KBM-7 (cell line): ENCODE measurements at places on chromosomes 1 and 21.

DNA sequence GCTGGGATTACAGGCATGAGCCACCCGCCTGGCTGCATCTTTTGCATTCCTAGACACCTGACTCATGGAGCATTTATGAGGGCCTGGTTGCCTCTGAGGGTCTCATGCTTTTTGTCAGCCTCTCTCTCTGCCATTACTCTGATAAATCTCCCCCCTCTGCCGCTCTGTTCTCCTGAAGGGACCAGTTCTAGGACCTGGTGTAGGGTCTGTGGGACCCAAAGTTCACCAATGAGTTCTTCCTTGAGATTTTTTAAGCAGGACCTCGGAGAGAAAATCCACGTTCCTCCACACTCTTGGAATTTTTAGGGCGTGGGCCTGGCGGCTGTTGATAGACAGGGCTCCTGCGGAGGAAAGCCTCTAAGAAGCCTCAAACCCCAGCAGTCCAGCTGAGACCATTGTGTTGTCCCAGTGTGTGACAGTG, 91.9 kb upstream of the ERRFI1 start:
- no peak for DNase-seq

DNA sequence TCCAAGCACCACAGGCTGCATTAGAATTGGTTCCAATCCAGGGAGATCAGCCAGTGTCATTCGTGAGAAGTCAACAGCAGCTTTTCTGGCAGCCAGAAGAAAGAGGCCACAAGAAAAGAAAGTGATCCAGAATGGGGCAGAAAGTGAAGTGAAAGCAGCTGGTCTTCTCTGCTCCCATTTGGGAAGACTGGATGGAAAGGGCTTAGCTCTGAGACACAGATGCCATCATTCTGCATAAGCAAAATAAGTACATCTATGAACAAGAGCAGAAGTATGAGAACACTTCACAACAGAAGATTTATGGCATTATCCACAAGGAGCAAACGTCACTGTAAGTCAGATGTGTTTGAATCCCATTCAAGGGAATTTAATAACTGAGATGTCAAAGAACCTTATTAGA, 326.5 kb upstream of the ESRRG start:
- DNase-seq: no peak

GRCh38 chr1:83746234-83746633, 252.7 kb downstream of the TTLL7 start:
- DNase-seq: no peak

GRCh38 chr1:202701200-202701599, 9.1 kb downstream of the SYT2 start:
- no peak for DNase-seq

DNA sequence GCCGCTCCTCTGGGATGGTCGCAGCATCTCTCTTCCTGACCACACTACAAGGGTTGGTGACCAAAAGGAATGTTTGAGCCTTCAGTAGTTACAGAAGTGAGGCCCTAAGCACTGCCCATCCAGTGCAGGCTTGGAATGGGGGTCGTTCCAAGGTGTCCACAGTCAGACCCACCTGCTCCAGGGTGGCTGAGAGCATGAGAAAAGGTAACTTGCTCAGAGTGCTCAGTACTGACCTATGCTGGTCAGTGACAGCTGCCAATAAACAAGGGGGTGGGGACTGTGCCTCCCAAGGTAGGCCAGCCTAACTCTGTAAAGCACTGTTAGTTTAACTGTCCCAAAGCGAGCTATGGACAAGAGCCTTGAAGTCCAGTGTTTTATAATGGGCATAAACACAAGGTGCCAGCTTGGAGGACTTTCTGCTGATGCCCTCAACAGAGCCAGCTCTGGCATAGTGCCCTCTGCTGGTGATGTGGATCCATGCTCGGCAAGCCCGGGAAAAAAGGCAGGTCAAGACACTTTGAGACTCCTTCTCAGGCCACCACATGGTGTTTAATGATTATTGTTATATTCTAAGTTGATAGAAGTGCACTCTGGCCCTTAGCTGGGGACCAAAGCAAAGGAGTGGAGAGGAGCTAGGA, 78.1 kb upstream of the DNAH14 start:
- DNase-seq: peak; percentile 59

DNA sequence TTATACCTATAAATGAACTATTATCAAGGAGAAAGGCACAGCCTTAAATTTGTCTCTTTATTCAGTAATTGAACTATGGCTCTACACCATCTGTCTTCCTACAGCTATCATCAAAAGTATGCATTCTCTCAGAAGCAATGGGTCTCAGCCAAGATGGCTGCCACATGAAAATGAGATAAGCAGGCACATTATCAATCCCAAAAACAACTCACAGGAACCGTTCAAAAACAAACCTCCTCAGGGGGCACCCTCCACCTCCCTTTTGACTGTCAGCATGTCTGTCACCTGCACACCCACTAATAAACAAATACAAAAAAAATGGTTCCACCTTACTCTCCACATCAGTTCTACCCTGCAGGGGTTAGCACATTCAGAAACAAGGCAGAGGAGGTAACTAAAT, 23.6 kb downstream of the KIAA0319L start:
- no peak for DNase-seq

- no peak for DNase-seq
Observed at GRCh38 chr1:36882536-36883285, 151.6 kb downstream of the GRIK3 start.

DNA sequence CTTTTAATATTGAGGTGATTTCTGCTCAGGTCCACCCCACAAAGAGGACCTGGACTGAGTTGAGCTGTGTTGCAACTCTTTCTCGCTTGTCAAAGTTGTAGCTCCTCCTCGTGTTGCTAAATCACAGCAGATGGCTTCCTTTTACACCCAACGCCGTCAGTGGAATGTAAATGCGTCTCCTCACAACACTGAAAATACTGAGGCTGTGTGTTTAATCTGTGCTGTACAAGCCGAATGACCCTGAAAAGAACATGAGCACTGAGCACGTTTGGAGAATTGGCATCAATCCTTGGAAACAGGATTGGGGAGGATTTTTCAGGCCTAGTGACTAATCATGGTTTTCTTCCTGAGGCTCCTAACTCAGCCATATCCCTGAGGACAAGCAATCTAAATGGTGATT, 196.0 kb downstream of the CRB1 start:
- no peak for DNase-seq

- no peak for DNase-seq
Observed at GRCh38 chr1:69195136-69195535, 372.6 kb upstream of the LRRC7 start.

DNA sequence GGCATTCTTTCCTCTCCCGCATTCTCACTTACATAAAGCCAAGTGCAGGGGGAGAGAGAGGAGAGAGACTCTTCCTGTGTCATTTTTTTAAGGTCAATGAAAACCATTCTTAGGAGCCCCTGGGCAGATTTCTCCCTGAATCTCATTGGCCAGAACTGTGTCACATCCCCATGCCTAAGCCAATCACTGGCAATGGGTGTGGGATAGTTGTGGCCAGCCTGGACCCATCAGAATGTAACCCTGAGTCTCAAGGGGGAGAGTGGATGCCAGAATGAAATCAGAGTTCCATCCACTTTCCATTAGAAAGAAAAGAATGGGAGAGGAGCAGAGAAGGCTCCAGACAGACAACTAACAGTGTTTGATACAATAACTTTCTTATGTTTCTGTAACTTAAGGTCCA, 31.2 kb upstream of the COQ8A start:
- DNase-seq: no peak

DNA sequence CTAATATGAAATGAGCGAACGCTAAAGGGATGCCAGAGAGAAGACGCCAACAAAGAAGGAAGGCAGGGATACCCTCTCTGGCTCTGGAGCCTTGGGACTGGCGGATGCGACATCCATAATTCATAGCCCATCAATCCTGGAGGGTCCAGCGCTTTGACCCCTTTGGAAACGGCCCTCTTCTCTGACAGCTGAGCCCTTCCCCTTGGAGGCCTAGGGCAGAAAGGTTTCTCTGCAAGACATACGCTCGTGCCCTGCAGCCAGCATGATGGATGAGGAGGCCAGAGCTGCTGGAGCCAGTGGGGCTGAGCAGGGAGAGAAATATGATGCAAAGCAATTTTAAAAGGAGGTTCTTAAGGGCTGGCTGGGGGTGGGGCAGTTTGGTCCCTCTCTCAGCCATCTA, 22.2 kb downstream of the OPTC start:
- DNase-seq: no peak

DNA sequence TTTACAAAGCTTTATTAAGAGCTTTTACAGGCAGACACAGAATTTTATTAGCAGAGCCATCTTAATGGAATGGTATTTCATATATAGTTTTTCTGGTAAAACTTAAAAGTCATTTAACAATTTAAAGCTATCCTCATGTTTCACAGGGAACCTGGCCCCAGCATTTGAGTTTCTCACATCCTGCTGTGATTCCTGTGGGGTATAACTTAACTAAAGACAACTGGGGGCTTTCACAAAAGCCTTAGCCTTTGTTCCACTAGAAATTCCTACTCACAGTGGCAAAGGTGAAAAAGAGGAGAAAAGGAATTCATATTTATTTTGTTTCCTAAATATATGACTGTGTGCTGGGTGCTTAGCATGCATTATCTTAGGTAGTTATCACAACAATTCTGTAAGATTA, 233.9 kb downstream of the DENND1B start:
- no peak for DNase-seq

DNA sequence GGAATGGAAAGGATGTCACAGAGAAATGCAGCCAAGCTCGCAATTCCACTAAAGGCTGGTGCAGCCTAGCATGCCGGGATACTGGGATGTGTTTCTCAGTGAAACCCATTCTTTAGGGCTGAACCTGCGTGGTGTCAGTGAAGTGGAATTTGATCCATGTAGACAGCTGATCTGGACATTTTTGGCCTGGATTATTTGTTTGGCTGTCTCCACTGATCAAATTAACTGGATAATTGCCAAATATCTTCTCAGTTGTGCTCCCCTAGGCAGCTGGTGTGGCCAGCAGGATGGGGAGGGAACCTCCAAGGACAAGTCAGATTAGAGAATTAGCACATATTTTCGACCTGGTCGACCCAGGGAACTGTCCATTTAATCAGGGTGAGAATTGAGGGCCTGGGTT, 318.4 kb downstream of the RPS6KC1 start:
- DNase-seq: no peak

GRCh38 chr1:158810311-158810710, 20.8 kb upstream of the MNDA start:
- DNase-seq: no peak

GRCh38 chr1:199747984-199748383, 279.5 kb upstream of the NR5A2 start:
- no peak for DNase-seq

GRCh38 chr1:50955116-50955515, 5.0 kb downstream of the FAF1 start:
- no peak for DNase-seq

DNA sequence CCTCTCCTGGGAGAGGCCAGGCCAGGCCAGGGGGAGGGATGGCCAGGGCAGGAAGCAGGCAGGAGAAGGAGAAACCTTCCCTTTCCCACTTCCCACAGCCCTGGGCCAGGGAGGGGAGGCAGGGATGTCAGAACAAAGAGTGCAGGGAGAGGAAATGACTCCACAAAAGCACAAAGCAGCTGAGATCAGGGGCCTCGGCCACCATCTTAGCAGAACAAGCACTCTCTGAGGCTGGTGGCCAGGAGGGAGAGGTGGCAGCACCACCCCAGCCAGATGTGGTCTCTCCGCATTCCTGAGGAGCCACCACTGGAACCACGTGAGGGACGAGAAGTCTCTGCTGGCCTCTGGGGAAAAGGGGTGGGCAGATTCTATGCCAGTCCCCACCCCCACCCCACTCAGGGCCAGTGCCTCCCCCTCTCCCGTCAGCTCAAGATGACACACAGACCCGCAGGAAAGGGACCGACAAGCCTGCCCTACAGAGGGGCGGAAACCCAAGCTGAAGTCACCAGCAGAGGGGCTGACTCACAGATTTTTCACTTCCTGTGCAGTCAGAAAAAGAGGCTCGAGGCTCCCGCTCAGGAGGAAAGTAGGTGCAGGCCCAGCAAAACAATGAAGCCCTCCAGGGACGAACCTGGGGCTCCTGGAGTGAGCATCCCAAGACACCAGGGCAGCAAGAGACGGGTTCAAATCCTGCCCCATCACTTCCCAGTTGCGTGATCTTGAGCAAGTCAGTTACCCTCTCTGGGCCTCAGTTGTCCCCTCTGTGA, 24.1 kb upstream of the ALDH4A1 start:
- peak; percentile 91 for DNase-seq

DNA sequence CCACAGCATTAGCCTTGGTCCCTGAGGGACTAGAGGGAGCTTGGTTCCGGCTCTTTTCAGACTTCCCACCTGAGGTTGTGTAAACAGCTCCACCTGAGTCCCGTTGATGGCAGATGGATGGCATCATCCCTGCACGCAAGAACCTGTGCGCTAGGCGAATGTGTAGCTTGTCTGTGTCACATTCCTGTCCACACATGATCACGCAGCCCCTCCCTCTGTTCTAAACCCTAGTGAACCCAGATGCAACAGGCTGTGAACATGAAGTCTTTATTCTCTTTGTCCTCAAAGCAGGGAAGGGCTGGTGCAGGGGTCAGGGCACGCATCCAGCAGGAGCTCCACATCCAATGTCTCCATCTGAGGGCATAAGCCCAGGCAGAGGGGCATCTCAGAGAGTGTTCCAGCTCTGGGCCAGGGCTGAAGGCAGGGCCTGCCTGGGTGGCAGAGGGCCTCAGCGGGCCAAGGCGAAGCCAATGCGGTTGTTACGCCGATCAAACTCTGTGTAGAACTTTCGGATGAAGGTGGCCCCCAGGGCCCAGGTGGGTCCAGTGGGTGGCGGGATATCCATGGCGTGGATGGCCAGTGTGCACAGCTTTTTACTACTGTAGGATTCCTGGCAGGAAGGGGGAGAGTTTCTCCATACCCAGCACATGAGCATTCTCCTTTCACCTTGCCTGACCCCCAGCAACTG, 2.9 kb upstream of the ETNK2 start:
- no peak for DNase-seq

DNA sequence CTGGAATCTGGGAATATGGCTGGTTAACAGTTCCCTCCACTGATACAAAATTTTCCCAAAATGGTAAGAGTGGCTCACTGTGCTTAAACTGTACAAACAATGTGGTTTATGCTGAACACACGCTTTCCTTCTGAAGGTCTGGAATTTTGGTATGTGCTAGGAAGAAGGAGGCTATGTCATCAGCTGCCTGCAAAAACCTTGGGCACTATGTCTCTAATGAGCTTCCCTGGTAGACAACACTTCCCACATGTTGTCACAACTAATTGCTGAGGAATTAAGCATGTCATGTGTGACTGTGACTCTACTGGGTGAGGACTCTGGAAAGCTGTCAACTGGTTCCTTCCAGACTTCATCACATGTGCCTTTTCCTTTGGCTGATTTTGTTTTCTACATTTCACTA, 29.2 kb downstream of the IPP start:
- no peak for DNase-seq

DNA sequence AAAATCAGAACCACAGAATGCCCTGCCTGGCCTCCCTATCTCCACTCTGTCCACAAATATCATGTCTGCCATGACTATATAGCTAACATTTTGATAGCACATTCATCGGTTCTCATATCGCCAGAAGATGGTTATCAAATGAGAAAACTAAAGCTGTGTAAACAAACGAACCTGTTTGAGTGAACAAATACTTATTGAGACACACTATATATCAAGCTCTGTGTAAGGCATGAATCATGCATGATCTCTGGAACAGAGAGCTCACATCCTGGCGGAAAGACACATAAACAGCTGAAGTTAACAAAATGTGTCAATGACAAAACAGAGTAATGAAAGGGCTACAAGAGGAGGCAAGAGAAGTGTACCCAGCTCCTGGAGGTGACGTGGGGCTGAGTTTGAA, 13.1 kb downstream of the KCND3 start:
- no peak for DNase-seq
